ENCODE measurements at places on chromosomes 6 and 20.

DNA sequence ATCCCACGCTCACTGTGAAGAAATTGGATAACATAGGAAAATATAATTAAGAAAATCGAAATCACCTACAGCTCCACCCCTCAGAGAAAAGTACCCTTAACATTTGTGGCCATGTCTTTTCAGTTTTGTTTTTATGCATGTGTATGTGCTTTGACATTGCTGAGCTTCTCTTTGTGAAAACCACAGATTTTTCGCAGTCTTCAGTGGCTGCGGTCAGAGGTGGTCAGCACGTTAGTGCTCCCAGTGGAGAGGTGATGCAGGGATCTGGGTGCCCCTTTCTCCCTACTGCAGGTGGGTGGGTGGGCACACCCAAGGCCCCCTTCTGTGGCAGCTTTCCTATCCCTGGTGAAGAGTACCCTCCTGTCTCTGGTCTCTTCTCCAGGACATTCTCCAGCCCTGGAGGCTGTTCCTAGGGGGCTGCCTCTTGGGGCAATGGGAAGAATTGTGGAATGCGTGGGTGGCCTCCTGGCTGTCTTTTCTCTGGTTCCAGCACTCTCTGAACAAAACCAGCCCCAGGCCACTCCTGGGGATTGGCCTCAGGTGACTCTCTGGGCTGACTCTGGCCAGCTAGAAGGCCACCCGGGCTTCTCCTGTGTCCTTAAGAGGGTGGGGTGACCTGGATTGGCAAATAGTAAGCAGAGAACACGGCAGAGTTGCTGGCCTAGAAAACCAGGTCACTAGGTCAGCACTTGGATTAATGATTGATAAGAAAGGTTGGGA is 49.8 kb upstream of the FANCE start:
- no peak for DNase-seq

DNA sequence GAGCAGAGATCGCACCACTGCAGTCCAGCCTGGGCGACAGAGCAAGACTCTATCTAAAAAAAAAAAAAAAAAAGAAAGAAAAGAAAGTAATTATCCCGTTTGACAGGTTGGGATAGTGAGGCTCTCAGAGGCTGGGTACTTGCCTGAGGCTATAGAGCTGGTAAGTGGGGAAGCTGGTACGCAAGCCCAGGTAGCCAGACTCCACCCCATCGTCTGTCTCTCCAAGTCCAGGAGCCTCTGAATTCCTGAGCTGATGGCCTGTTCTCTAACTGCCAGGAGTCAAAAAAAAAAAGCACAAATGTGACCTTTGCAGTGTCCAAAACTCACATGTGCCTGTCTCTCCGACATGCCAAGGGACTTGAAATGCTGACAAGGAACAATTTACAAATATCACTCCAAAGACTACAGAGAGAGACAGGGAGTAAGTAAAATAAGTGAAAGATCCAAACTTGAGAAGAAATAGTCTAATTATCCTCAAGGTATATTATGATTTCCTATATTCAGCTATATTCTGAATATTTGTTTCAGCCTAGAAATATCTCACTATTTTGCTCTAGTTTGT is 109.1 kb upstream of the SCAF8 start:
- DNase-seq = no peak

DNA sequence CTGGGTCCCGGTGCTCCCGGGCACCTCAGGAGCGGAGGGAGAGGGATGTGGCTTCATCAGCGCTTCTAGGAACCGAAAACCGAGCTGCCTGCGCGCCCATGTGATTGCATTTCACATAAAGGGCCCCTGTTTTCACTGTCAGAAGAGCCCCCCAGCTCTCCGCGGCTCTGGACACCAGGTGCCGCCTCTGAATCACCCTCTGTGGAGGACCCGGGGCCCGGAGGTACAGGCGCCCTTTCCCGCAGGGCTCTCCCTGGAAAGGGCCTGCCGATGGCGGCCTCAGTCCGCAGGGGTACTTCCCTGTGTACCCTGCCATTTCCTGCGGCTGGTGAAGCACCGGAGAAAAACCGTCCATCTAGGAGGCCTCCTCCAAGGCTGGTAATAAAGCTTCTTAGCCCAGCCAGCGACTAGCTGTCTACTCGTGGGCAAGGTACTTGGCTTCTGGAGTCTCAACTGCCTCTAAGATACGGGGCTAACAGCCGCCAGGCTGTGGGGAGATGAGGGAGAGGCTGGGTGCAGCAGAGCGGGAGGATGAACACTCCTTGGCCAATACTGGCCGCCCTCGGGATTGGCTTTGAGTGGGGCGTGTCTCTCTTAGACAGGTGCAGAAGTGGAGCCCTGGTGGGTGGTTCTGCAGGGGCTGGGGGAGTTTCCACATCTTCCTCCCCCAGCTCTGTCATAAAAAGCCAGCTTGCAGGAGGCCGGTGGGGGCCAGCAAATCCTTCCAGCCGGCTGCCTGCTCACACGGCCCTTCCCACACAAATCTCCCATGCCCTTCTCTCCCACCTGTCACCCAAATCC is 1.6 kb downstream of the PPP1R16B start:
- no peak for DNase-seq

- DNase-seq = no peak
Measured at GRCh38 chr6:14706378-14706929, 539.4 kb upstream of the JARID2 start.

GRCh38 chr20:8722277-8722928 is 346.5 kb upstream of the PLCB4 start:
- DNase-seq = peak; percentile 56

DNA sequence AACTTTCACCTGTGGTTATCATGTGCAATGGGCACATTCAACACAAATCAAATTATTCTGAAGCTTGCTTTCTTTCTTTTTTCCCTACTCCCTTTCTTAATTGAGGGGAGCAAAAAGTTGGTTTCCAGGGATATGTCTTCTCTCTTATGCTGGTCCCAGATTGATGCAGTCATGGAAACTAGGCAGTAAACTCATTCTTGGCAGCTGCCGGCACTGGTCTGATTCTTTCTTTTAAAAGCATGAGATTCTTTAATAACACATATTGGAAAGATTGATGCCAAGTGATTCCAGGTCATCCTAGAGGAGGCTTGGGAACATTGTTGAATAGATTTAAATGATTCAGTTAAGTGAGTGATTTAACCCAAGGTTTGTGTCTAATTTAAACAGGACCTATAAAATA is 29.0 kb downstream of the PTPRA start:
- no peak for DNase-seq

DNA sequence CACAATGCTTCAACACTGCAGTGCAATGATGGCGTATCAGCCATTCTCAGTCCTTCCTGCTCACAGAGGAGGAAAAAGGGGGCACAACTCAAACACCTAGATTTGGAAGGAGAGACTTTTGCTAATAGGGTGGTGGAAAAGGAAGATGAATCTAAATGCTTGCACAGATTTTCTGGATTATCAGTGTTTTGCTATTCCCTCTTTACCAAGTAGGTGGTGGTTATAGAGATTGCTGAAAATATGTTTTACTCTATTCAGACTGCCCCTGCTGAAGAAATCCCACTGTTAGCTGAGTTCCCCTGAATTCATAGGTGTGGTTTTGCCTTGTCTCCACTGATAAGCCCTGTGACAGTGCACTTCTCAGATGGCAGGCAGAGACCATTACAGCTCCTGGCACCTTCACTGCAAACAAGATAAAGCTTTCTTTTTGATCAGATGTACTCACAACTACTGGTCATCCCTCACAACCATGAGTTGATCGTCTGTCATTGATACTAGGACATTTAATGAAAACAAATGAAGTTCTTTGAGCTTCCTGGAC is 311.4 kb downstream of the KIF16B start:
- no peak for DNase-seq

- no peak for DNase-seq
Measured at GRCh38 chr20:8608470-8608869, 460.4 kb upstream of the PLCB4 start.

DNA sequence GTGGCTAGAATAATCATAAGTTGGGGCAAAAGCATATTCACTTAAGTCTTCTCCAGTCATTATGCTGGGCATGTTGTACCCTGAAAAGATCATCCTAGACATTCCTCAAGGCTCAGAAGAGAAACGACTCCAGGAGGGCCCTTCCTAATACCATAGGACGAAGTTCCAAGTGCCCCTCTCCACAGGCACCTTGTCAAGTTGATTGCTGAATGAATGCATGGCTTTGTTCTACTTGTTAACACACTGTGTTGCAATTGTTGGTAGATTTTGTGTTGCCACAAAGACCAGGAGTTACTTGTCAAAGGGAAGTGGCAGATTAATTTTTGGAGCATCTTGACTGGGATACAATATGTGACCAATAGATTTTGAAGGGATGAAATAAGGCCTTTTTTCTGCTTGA is 194.3 kb upstream of the SMLR1 start:
- no peak for DNase-seq

GRCh38 chr20:58243653-58244410 is 15.4 kb upstream of the ANKRD60 start:
- no peak for DNase-seq

GRCh38 chr6:47701363-47701762 is 3.0 kb downstream of the ADGRF4 start:
- no peak for DNase-seq

DNA sequence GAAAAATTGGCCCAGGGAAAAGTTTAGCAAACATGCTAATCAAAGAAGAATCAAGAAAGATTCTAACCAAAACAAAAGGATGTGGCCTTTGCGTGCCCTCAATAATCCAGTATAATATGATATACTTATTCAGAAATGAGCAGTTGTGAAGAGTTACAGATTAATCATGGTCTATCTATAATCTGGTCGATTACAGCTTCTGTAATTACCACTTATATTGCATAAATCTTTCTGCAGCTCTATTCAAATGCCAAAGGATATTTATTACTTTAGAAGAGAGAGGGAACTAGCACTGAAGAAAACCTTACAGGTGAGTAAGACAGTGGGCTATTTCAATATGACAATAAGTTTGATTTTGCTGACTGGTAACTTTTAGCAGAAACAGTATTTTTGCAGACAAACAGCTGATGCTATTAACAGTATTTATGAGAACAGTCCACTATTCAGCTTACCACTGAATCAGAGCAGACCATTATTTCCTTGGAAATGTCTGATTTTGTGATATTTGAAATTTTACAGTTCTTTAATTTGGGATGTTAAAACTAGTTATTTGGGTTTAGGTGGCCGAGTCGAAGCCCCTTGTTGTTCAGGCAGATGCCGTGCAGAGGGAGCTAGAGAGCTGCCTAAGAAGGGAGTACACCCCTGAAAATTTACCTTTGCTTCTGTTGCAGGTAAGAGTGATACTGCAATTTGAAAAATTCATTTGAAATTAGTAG is 92.2 kb downstream of the CEP57L1 start:
- DNase-seq = peak; percentile 63

DNA sequence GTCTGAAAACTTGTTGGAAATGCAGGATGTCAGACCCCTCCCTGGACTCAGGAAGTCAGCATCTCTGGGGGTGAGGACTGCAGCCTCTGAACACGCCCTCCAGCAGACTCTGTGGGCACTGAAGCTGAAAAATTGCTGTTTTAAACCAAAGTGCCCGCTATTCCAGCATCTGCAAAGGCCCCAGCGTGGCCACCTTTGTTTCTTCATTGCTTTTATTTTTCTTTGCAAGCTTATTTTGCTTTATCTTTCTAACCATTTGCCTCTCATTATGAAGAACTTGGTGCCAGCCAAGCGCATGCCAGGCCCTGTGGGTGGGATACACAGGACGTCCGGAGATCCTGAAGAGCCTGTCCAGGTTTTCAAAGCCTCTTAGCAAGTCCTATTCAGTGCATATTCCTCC is 203.9 kb upstream of the CST7 start:
- DNase-seq = no peak

DNA sequence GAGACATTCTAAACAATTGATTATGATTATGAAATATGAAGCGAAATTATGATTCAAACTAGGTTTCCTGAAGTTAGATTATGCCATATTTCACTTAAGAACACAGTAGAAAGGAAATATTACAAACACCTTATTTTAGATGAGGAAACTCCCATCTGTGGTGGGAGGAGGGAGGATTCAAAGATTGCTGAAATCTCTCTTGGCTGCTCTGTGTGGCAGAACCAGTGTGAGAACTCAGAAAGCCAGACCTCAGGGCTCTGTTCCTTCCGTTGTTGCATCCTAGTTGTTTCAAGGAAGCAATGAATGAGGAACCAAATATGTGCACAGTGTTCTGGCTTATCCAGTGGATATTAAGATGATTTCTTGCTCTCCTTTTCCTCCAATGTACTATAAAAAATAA is 2.1 kb downstream of the TAAR5 start:
- DNase-seq = no peak

DNA sequence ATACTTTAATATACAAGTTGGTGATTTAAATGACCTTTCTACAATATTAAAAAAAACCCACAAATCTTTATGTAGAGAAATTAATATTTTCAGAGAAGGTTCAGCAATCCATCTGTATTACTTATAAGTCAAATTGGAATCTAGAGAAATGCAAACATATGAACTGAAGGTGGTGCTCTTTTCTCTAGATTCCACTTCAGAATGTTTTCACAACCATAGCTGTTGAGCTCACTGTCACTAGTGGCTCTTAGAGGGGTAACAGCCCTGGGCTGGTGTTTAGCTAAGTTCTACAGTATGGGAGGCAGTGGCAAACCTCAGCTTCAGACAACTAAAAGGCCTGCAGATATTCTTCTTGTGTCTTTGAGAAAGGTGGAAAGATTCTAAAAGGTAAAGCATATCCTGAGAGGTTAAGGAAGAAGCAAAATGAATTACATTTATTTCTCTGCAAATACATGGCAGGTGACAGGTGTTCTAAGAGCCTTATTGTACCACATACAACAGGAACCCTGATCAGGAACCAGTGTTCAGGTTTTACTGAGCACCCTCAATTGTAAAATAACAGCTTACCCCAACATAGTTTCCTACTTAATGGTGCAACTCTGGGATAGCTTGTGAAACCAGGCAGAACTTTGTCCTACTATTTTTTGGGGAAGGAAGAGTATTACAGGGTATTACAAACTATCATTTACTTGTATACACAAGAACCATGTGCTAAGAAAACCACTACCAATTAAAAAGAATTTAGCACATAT is 56.6 kb upstream of the SAMHD1 start:
- DNase-seq = no peak

GRCh38 chr6:136609873-136610706 is 59.9 kb upstream of the MAP7 start:
- no peak for DNase-seq

GRCh38 chr20:63178889-63179686 is 36.8 kb downstream of the YTHDF1 start:
- peak; percentile 66 for DNase-seq

All from testis (tissue), 5 donors.